Hypothalamus (tissue), 51 donors: ENCODE measurements at places on chromosomes 5 and 9.

GRCh38 chr9:128146591-128147120 is 2.6 kb upstream of the LCN2 start:
- DNase-seq: no peak

DNA sequence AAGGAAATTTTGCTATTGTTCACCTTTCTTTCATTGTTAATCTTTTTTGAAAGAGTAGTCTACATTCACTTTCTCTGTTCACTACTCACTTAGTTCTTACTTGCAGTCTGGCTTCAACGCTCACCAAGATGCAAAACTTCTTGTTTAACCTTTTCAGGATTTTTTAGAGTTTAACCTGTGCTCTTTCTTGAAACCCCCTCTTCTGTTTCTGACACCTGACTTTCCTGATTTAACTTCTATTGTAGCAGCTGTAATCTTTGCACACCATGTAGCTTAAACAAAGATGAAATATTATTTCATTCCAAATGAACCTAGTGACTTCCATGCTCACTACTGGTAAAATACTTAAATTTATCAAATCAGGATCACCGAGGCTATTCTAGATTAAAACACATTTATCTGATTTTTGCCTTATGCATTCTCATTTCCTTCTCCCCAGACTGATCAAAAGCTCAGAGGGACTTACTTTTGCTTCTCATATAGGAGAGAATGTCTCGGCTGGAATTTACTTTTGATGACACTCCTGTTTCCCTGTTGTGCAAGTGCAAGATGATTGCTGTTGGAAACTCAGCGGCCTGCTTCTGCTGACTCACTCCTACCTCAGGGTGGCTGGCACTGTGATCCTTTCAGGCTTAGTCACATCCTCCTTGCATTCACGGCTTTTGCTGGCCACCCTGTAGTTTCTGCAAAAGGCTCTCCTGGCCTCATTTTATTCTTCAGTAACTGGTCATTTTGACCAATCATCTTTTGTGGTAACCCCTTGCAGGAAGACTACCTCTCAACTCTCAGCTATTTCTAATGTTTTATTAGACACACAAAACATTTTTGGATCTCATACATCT is 109.3 kb upstream of the IFNE start:
- no peak for DNase-seq

- no peak for DNase-seq
Measured at GRCh38 chr5:159133041-159133741, 33.5 kb upstream of the EBF1 start.

GRCh38 chr5:169751490-169751889 is 114.4 kb downstream of the DOCK2 start:
- no peak for DNase-seq

- no peak for DNase-seq
Measured at GRCh38 chr9:130513078-130513477, 66.3 kb upstream of the FUBP3 start.

- no peak for DNase-seq
Measured at GRCh38 chr9:4946937-4947336, 38.1 kb upstream of the JAK2 start.

GRCh38 chr9:96442491-96442890 is 7.5 kb upstream of the HABP4 start:
- DNase-seq: no peak

DNA sequence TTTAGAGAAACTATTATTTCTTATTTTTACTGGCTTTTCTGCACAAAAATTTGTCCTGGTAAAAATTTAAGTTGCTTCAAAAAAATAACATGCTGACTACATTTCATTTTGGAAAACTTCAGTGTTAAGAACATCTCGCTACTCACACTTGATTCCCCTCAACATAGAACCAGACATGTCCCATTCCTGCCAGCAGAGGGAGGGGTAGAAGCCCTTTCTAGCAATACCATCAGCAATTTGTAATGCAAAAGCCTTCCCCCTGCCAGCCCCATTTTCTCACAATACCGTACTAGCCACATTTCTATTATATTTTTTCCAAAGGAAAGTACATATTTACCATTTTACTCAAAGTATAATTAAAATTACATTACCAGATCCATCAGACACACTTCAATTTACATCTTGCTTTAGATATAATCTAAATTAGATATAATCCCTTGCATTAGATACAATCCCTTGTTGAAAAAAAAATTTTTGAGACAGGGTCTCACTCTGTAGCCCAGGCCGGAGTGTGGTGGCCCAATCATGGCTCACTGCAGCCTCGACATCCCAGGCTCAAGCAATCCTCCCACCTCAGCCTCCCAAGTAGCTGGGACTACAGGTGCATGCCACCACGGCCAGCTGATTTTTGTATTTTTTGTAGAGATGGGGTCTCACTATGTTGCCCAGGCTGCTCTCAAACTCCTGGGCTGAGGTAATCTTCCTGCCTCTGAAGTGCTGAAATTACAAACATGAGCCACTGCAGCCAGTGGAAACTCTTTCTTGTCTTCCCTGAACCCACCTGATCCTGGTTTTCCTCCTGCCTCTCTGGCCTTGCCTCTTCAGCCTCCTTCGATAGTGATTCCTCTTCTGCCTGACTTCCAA is 39.6 kb upstream of the IDNK start:
- DNase-seq: peak; percentile 1

DNA sequence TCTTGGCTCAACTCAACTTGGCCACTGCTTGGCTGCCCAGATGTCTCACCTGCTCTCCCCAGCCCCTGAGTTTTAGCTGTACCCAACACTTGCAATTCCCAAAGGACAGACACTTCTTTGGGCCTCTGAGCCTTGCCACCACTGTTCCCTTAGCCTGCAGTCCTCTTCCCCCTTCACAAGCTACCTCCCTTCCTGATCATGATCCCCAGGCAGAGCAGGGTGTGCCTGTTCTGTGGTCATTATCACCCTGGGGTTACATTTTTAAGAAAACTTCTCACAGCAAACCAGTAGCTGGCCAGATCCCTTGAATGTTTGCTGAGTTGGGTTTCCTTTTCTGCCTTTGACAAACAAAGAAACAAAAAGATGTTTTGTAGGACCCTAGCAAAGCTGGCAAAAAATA is 87.5 kb upstream of the PRRC1 start:
- no peak for DNase-seq

GRCh38 chr9:129513282-129513681 is 107.6 kb downstream of the C9orf50 start:
- no peak for DNase-seq

DNA sequence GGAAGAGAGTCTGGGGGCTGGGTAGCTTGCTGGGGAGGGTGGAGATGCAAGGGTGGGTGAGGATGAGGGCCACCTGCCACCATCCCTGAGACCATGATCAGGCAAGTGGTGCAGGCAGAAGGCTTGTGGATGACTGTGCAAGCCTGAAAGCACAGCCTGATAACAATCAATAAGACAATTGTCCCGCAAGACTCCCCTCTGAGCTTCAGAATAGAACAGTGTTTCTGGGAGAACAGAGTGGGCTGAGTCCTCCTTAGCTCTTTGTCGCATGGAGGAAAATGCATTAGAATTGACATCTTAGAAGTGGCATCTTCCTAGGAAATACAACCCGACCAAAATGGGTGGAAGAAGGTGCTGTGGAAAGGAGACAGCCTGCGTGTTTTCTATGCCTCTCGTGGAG is 6.6 kb downstream of the GADD45G start:
- no peak for DNase-seq

DNA sequence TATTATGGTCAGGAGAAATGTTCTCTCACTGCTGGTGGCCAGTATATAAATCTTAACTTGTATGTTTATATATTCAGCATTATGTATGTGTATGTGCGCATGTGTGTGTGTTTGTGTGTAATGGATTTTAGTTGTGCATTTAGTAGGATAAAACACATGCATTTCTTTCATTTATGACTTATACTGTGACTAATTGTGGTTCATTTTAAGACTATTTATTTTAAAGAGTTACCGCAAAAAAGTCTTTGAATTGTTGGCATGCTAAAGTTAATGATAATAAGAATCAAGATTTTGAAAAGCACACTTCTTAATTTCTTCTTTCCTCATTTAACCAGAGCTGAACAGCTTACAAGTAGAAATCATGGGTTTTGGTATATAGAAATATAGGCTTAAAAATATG is 60.9 kb downstream of the RAI14 start:
- DNase-seq: no peak

DNA sequence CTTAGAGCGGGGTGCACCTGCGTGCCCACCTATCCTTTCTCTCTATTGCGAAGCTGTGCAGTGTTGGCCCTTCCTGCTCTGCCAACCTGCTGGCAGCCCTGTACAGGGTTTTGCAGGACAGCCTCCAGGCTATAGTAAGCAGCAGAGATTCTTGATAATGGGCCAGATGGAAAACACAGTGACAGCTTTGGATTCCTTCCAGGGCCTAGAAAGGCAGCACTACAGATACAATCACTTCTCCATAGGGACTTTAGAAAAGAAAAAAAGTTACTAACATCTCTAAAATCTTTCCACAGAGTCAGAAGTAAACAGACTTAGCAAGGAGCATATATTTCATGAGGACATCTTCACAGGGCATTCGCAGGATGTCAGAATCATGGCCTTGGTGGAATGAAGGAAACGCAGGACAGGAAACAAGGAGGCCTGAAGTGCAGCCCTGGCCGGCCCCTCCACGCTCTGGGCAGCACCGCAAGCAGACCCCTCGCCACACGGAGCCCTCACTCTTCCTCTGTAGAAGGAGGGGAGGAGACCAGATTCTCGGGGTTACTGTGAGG is 172.1 kb upstream of the GAS1 start:
- DNase-seq: no peak

DNA sequence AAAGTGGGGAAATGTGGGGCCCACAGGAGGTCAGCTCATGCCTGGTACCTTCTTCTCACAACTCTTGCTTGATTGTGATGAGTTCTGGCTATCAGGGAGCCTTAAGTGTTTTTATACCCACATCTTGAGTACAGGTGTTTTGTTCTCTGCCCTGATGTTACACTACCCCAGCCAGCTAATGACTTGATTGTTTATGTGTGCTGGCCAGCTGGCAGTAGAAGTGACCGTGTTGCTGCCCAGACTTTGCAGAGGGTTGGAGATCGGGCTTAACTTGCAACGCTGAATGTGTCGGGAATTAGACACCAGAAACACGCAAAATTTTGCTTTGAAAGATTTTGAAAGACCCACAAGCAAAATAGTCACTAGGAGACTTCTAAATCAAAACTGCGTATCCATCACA is 16.9 kb upstream of the ZDHHC11B start:
- DNase-seq: no peak

DNA sequence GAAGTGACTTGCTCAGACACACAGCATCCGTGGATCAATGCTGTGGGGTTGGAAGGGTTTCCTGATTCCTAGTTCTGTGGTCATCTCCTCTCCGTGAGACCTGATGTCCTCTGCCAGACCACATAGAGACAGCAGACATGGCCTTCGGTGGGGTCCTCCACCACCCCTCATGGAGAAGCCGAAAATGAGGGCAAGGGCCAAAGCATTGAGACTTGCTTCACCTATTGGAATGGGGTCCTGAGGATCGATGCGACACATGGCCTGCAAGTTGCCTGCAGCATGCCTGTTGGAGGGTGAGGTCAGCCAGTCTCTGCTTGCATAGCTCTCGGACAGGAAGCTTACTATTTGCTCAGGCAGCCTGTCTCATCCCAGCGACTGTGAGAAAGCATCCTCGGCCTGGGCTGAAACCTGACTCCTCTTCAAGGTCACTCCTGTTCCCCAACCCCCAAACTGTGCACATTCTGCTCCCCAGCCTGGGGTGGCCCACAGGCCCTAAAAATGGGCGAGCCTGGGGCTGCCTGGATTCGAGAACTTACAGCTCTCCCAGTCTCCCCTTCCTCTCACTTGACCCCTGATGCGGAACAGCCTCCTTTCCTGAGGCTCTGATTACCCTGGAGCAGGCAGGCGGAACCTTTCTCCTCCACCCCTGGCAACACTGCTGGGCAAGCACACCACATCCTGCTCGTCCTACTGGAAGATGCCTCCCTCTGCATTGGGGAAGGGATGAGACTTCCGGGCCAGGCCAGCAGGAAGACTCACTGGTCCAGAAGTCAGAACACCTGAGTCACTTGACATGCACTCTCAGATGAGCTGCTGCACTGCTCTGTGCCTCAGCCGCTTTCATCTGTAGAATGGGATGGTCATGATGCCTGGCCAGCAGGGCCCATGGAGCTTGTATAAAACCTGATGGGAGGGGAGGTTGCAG is 186.9 kb downstream of the RGS3 start:
- no peak for DNase-seq
